ENCODE measurements at places on chromosomes 7 and 10.

DNA sequence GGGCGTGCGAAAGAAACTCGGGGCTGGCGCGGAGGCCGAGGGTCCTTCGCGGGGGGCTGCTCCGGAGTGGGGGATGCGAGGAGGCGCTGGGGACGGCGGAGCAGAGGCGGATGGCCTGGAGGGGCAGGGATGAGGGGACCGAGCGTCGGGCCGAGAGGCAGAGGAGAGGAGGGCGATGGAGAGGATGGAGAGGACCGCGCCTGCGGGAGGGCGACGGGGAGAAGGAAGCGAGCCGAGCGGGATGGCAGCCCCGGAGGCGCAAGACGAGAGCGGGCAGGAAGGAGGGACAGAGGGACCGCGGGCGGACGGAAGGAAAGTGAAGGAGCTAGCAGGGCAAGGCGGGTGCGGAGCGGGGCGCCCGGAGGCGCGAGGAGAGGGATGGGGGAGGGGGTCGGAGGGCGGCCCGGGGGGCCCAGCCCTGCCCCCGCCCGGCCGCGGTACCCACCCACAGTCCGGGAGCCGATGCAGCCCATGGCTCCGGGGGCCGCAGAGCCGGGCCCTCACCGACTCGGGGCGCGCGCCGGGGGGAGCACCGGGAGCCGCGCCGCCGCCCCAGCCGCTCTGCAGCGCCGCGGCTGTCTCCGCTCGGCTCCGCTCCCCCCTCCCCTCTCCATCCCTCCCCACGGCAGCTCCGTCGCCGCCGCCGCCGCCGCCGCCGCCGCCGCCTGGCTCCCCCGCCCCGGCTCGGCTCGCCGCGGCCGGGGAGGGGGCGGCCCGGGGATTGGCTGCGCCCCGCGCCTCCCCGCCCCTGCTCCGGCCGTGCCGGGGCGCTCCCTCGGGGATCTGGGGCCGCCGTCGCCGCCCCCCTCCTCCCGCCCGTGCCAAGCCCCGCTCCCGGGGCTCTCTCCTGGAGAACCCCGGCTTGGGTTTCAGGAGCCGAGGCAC, at the start of gene FAM131B:
TSS of gene FAM131B (minus strand) at position 583 of the 885 bp plus-strand sequence. CDS start at position 473, 110 bp downstream.
- H3K36me3 ChIP-seq = no peaks in the 10 kb centered on the region
- DNase-seq = no peak
- H3K4me3 ChIP-seq = peak within 1 kb of the TSS; percentile 80

GRCh38 chr7:37234928-37235327, 213.7 kb downstream of the ELMO1 start:
- DNase-seq = no peak
- no peak overlapping the region for H3K4me3 ChIP-seq
- H3K36me3 ChIP-seq = peaks cover 10% of the 10 kb centered on the region
- H3K27me3 ChIP-seq = no peaks in the 10 kb centered on the region
- peaks cover 3% of the 10 kb centered on the region for H3K4me1 ChIP-seq

DNA sequence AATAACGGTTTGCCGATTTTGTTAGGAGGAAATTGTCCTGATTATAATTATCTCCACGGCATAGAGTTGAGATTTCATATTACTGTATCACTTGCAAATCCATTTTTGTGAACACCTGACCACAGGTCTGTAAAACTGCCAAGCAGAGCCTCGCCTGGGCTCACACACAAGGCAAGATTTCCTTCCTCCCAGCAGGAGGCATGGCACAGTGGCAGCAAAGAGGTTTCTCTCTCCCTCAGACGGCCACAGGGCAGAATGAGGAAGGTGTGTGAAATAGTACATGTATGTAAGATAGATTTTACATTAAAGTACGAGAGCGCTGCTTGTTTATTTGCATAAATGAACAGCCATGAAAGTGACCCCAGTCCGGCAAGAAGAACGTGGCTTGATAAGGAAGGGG, 130.1 kb downstream of the CELF2 start:
- H3K27ac ChIP-seq = peak overlapping the region; percentile 97
- DNase-seq = no peak
- H3K4me1 ChIP-seq = peaks cover 92% of the 10 kb centered on the region
- peak overlapping the region; percentile 54 for H3K4me3 ChIP-seq

- peak overlapping the region; percentile 36 for H3K27ac ChIP-seq
- no peak overlapping the region for H3K4me3 ChIP-seq
- peaks cover 44% of the 10 kb centered on the region for H3K4me1 ChIP-seq
- DNase-seq = no peak
- peaks cover 31% of the 10 kb centered on the region for H3K36me3 ChIP-seq
- H3K27me3 ChIP-seq = no peaks in the 10 kb centered on the region
These were observed 13.0 kb downstream of the MCMBP start for GRCh38 chr10:119859420-119860258.

DNA sequence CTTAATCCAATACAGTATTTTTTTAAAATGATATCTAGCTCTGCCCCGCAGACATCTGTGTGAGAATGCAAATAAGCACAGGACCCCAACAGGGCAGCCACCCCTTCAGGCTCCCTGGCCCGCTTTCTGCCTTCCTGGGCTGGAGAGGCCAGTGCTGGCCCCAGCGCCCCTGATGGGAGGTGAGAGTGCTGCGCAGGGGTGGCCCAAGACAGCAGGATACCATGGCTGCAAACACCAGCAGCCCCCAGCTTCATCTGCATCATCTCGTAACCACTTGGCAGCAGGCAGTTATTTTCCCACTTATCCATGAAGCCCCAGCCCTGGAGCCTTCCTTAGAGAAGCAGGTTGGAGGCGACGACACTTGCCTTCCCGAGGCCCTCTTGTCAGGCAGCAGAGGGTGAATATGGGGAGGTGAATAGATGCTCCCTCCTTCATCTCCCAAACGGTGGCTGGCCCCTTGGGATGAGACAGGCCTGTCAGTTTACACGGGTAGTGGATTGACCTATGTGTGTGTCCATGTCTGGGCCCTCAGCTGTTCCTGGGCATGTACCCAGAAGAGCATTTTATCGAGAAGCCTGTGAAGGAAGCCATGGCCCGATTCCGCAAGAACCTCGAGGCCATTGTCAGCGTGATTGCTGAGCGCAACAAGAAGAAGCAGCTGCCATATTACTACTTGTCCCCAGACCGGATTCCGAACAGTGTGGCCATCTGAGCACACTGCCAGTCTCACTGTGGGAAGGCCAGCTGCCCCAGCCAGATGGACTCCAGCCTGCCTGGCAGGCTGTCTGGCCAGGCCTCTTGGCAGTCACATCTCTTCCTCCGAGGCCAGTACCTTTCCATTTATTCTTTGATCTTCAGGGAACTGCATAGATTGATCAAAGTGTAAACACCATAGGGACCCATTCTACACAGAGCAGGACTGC, 71.2 kb downstream of the ALOX5 start:
- H3K36me3 ChIP-seq = peaks cover 2% of the 10 kb centered on the region
- no peak overlapping the region for H3K4me3 ChIP-seq
- H3K27ac ChIP-seq = no peak overlapping the region
- H3K4me1 ChIP-seq = peaks cover 2% of the 10 kb centered on the region
- DNase-seq = no peak

- no peaks in the 10 kb centered on the region for H3K27me3 ChIP-seq
- no peak overlapping the region for H3K4me3 ChIP-seq
- no peak overlapping the region for H3K27ac ChIP-seq
- H3K36me3 ChIP-seq = peaks cover 11% of the 10 kb centered on the region
- no peak for DNase-seq
- no peaks in the 10 kb centered on the region for H3K4me1 ChIP-seq
These were observed 116.1 kb downstream of the SMURF1 start for GRCh38 chr7:99027841-99028240.

- H3K36me3 ChIP-seq = no peaks in the 10 kb centered on the region
- DNase-seq = no peak
- no peaks in the 10 kb centered on the region for H3K4me1 ChIP-seq
- H3K4me3 ChIP-seq = no peak overlapping the region
- H3K27ac ChIP-seq = no peak overlapping the region
These were observed 47.8 kb upstream of the PARD3 start for GRCh38 chr10:34862892-34863291.

Measured in activated CD8-positive, alpha-beta memory T cell treated with anti-CD3 and anti-CD28 coated beads, Interleukin-2, amount 10 ng/mL, durations not matched to agents 7 days and 5 days (primary cell).